Stimulated activated CD4-positive, alpha-beta T cell treated with anti-CD3 and anti-CD28 coated beads, Interleukin-1b, Interleukin-23, amount 100 ng/mL, for 24 hours (primary cell): ENCODE measurements at places on chromosomes 16 and 17.

GRCh38 chr17:1561420-1562175 lies 994 bp downstream of the PITPNA start:
- no peak for DNase-seq

DNA sequence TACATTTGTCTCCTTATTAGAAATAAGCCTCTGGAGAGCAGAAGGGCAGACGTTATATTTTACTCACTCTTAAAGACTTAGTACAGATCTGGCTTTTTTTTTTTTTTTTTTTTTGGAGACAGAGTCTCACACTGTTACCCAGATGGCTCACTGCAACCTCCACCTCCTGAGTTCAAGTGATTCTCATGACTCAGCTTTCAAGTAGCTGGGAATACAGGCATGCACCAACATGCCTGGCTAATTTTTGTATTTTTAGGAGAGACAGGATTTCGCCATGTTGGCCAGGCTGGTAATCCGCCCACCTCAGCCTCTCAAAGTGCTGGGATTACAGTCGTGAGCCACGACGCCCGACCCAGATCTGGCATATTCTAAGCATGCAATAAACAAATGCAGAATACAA lies 36.4 kb upstream of the TMEM97 start:
- DNase-seq, result no peak

DNA sequence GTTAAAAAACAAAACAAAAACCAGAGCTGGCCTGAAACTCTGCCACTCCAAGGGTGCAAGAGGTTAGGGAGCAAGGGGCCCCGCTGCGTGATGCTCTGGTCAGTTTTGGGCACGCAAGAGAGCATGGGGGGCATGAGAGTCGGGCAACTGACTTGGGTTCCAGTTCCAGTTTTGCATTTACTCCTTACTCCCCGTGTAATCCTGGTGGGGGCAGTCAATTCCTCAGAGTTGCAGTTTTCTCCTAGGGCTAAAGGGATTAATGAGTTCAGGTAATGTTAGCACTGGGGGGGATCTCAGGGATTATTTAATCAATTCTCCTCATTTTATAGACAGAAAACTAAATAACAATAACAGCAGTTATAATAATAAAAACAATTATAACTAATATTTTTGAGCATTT lies 72.9 kb upstream of the PMFBP1 start:
- DNase-seq, result no peak

GRCh38 chr16:51762081-51762996 lies 611.3 kb upstream of the SALL1 start:
- DNase-seq, result peak; percentile 5

- DNase-seq, result no peak
Measured at GRCh38 chr16:57846078-57846697, 43.9 kb upstream of the KIFC3 start.

GRCh38 chr17:76956846-76957540 lies 88.8 kb downstream of the MGAT5B start:
- DNase-seq, result no peak

- no peak for DNase-seq
Measured at GRCh38 chr16:49061137-49061714, 220.4 kb downstream of the CBLN1 start.

- no peak for DNase-seq
Measured at GRCh38 chr16:58123896-58124600, 5.1 kb downstream of the CFAP20 start.

GRCh38 chr16:87146676-87147075 lies 170.5 kb downstream of the C16orf95 start:
- no peak for DNase-seq

- no peak for DNase-seq
Measured at GRCh38 chr16:25110387-25110947, 1.1 kb upstream of the LCMT1 start.

- DNase-seq, result no peak
Measured at GRCh38 chr17:41542357-41542756, 14.2 kb upstream of the KRT19 start.

DNA sequence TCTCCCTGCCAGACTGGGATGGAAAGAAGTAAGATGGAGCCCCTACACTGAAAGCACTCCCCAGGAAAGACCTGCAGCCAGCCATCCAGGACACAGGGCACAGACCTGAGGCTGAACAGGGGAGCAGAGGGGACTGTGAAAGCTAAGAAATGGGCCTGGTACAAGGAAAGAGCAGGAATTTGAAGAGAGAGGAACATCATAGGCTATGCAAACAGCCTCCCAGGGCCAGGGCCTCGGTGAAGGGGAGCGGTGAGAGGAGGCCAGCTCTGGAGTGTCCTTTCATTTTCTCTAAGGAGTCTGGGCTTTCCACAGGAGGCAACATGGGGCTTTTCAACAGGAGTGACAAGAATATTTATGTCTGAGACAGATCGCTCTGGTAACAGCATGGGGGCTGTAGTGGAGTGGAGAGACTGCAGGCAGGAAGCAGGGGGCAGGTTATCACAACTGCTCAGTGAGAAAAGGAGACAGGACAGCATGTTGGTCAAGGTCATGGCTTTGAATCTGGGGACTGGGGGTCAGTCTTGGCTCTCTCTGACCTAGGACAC lies 50.1 kb downstream of the TOM1L2 start:
- DNase-seq, result no peak

DNA sequence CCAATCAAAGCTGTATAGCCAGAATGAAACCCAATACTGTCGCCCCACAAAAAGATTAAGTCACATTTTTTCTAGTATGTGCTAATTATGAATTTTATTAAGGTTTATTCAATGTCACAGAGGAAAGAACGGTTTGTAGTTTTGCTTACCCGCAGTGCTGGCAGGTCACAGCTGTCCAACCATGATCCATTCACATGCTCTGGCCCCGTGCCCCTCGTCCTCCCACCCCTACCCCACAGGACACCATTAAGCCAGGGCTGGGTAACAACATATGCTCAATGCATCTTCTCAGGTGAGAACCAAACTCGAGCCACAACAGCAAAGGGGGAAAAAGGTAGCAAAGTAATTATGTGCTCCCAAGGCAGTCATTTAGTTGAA lies 589 bp upstream of the FBF1 start:
- DNase-seq, result no peak

GRCh38 chr16:10564591-10564990 lies 15.8 kb downstream of the EMP2 start:
- DNase-seq, result no peak

GRCh38 chr16:11575223-11575589 lies 11.5 kb downstream of the LITAF start:
- no peak for DNase-seq

DNA sequence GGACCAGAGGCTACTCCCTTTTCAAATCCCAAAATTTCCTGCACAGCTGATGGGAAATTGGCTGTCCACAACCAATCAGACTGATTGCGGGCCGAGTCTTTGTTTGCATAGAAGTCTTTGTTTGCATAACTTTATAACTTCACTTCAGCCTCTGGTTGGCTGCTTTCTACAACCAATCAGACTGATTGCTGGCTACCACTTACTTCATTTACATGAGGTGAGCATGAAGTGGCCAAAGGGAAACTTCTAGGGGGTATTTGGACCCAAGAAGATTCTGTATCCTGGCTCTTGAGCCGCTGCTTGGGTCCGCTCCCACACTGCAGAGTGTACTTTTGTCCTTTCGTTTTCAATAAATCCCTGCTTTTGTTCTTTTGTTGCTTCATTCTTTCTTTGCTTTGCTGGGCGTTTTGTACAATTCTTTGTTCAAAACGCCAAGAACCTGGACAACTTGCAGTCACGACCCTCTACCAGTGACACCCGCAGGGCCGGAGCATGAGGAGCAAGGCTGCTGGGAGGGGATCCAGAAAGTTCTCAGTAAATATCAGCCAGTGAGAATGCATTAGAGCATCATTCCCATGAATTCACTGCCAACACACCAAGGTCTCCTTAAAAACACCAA lies 67.5 kb downstream of the IQCK start:
- DNase-seq, result no peak

GRCh38 chr17:68101987-68102314 lies 66.4 kb downstream of the KPNA2 start:
- DNase-seq, result no peak

GRCh38 chr17:55121268-55121667 lies 143.5 kb upstream of the HLF start:
- no peak for DNase-seq
